ENCODE measurements at places on chromosomes 11 and 22.

DNA sequence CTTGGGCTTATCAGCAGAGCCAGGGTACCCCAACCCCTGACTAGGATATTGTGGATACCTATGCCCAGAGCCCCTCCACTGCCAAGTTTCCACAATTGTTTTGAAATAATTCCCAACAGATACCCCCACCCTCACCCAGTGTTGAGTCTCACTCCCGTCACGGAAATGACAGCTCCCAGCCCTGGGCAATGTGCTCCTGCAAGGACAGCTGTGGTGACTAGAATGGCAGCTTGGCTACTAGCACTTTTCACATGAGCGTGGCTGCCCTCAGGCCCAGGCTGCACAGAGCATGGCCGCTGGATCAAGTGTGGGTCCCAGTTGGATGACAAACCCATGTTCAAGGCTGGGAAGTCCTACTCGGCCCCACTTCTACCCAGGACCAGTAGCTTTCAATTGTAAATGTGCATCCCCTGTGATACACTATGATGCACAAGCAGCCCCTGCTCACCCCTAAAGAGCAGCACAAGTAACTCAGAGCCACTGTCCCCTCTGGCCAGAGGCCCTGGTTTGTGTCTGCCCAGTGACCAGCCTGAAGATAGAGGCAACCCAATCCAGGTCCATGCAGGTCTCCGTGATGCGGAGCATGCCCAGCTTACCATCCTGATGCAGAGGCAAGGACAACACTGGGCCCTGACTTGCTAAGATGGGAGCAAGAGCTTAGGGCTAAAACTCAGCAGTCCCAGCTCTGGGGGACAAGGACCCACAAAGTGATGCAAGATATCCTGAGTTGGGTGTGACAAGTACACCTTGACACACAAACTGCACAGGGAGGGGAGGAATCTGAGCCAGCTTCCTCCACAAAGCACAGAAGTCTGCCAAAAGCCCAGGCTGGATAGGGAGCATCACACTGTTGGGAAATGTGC, 13.2 kb downstream of the KCNQ1OT1 start:
- no peak for DNase-seq

- DNase-seq = no peak
These were observed 13.2 kb downstream of the POLA2 start for GRCh38 chr11:65274735-65275682.

GRCh38 chr11:130668751-130669150, 220.3 kb downstream of the ADAMTS15 start:
- no peak for DNase-seq

DNA sequence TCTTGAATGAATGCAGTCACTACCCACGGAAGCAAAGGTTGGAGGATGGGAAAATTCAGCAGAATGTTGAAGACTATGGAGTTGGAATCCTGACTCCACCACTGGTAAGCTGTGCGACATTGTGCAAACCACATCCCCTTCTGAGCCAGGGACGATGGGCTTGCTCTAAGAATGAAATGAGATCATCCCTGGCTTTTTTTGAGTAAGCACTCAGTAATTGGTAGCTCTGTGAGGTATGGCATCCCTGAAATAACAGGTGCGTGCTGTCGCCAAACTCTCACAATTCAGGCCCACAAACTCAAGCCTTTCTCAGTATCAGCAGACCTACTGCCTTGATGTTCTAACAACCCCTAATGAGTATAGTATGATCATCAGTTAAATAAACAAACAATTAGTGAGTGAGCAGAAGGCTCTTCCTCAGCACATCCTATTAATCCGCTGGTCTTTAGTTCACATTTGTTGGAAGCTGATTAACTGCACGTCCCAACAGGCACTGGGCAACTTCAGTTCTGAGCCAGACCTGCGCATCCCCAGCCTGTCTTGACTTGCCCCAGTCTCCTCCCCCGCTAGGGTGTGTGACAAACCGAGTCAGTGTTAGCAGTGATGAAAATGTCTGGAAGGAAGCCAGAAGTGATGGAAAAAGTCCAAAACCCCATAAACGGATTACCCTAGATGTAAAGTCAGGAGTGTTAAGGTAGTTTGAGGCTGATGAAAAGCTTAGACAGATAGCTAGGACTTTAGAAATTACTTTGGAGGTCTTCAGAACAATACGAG, 235.5 kb downstream of the GRIK4 start:
- DNase-seq = no peak

DNA sequence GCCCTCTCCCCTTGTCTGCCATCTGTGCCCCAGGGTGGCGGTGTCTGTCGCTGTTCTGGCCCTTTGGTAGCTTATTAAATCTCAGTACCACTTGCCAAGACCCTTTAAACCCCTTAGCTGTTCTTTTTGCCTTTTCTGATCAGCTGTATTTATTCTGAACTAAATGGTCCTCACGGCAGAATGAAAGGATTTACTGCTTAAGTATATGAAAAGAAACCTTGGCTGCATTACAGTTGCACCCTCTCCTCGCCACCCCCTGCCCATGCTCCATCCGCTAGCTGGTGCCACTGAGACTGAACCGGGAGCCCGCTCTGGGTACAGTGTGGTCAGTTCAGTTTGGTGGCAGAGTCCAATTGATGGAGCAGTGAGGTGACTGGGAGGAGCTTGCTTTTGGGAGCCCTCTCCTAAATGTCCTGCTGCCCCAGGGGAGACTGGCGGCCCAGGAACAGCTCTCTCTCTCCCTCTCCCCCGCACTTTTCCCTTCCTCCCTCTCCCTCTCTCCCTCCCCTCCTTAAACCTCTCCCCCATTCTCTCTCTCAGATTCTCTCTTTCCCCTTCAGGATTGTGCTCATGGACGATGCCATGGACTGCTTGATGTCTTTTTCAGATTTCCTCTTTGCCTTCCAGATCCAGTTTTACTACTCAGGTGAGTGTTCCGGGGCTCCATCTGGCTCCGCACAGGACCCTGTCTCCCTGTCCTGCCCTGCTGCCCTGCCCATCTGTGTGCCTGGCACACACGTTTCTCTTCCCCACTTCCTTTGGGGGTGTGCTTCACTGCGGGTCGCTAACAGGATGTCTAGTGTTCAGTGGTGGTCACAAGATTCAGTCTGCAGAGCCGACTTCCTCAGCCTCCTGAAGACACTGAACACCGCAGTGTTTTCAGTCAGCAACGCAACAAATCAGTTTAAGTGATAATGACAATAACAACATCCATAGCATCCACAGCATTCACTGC, 21.8 kb downstream of the ARFGAP2 start:
- no peak for DNase-seq

DNA sequence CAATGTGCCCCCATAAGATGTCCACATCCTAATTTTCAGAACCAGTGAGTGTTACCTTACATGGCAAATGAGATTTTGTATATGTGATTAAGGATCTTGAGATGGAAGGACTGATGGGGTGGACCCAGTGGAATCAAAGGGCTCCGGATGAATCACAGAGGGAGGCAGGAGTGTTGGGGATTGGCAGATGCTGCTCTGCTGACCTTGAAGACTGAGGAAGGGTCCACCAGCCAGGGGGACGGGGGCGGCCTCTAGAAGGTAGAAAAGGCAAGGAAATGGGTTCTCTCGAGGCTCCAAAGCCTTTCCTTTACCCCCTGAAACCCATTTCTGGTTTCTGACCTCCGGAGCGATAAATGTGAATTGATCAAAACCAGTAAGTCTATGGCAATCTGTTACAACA, 18.8 kb downstream of the TMEM218 start:
- no peak for DNase-seq

DNA sequence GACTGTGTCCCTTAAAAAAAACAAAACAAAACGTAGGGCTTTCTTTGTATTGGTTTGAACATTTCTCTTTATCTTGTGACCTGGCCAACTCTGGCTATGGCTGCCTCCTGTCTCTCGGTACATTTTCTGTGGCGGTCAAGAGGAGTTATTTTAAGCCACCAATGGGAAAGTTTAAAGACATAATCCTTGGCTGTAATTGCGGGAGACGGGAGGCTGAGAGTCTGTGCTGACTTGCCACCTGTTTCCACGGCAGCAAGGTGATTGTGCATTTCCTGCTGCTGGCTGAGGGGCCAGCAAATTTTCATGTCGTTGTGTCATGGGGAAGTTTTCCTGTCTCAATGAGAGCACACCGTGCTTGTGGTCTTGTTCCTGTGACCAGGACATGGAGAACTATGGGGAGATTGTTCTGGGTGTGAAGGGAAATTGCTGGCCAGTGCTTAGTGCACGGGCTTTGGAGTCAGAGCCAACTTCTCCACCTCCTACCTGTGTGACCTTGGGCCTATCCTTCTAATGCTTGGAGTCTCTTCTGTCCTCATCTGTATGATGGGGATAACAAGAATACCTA, 11.0 kb downstream of the PTPRJ start:
- no peak for DNase-seq

- no peak for DNase-seq
These were observed 98.8 kb downstream of the SGSM3 start for GRCh38 chr22:40469181-40469580.

Data from activated CD4-positive, alpha-beta T cell treated with anti-CD3 and anti-CD28 coated beads for 1 hour (primary cell).